Activated CD4-positive, alpha-beta T cell treated with anti-CD3 and anti-CD28 coated beads for 36 hours (primary cell): ENCODE measurements at places on chromosomes 7 and 10. TPM values are rescaled to one million over a fixed set of nuclear protein-coding genes. Genes with fewer than 3 reads are reported as not detected.
A peak's percentile ranks its signal among the peaks of the same experiment; 100 is the strongest.

The KIAA1549 gene
- 0.46 TPM for total RNA-seq

The ACTL6B gene
- total RNA-seq: not detected

- DNase-seq: no peak
Measured at GRCh38 chr10:28942012-28942411, 264.7 kb downstream of the BAMBI start.

GRCh38 chr7:158264881-158265742 lies 322.5 kb downstream of the PTPRN2 start:
- no peak for DNase-seq

DNA sequence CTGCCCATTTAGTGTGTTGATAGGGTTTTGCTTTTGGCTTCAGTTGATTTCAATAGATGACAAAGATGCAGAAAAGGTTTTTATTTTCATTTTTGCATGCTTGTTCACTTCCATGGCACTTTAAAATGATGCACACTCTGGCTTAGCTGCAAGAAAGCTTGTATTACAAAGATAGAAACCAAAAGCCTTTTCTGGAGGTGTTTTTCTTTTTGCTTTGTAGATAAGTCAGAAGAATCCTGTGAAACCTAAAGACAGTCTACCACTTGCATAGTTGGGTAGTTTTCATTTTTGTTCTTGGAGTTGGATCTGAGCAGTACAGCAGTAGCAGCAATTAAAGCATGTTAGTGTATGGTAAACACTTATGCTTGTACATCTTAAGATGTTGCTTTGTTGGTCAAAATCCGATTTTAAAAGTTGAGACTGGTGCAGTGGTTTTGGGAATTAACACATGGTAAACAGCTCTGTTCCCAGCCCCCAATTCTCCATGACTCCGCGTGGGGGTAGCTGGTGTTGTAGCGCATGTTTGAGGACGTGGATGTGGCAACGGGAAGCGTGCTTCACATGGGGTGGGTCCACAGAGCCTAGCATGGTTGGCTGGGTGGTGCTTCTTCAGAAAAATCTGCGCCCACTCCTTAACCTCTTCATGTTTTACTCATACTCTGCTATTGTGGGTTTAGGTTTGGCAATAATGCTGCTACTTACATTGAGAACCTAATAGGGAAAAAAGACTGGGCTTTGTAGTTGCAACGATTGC lies 19.8 kb downstream of the CCNY start:
- peak; percentile 67 for DNase-seq

- DNase-seq: no peak
Measured at GRCh38 chr10:130234171-130234965, 98.2 kb downstream of the GLRX3 start.

GRCh38 chr7:147803151-147803550 lies 787.4 kb upstream of the C7orf33 start:
- no peak for DNase-seq

DNA sequence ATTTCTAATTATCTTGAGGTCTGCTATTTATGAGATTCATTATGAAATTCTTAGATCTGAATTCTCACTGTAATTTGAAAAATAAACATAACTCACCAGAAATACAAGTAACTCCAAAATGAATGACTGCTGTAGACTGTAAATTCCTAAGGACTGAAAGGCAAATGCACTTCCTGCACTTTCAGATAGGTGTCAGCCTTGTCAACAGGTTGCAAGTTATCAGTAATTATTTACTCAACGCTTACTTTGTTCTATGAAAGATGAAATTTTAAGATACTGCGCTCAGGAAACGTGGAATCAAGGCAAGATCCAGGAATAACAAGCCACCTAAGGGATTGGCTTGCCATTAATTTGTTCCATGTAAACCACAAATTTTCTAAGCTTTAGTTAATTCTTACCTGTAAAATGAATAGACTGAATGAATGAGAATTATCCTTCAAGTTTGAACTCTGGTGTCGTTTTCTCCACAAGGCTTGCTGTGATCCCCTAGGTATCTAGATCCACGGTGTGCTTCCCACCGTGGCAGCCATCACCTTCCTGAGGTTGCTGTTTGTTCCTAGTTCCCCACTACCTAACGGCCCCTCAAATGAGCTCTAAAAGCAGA lies 12.6 kb downstream of the DHX32 start:
- peak; percentile 10 for DNase-seq

DNA sequence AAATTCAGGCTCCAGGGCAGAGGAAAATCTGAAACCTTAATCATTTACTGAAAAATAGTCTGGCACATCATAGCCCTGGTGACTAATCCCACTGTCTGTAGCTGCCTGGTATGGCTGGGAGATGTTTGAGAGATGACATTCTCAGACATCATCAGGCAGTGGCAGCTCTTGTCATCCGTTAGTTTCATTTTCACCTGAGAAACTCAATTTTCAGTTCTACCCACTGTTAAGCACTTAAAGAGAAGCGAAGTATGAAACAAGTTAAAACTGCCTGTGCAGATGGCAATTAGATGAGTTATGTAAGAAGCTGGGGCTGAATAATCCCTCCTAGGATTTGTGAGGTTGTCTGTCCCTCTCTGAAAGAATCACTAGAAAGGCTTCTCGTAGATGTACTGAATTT lies 150.2 kb downstream of the NSUN6 start:
- DNase-seq: peak; percentile 14

DNA sequence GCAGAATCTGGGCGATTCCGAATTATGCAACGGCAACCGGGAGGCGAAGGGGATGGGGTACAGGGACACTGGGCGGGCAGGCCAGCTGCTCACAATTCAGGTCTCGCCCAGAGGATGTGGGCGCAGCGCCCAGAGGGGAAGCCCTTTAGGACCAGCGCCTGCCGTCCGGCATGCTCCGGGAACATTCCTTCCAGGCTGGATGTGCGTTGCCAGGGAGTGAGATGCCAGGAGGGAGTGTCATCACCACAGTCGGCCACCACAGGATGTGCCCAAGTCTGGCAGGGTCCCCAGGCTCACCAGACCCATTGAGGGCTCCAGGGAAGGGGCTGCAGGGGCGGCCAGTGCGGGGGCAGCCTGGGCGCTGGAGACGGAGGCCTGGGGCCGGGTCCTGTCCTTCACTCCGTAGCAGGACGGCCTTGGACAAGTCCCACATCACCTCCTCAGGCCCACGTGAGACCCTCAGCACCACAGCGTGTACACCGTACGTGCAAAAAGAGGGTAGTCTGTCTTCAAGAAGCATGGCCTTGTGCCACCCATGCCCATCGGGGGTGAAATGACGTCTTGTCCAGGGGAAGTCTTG lies 63.9 kb downstream of the FOXL3 start:
- no peak for DNase-seq

DNA sequence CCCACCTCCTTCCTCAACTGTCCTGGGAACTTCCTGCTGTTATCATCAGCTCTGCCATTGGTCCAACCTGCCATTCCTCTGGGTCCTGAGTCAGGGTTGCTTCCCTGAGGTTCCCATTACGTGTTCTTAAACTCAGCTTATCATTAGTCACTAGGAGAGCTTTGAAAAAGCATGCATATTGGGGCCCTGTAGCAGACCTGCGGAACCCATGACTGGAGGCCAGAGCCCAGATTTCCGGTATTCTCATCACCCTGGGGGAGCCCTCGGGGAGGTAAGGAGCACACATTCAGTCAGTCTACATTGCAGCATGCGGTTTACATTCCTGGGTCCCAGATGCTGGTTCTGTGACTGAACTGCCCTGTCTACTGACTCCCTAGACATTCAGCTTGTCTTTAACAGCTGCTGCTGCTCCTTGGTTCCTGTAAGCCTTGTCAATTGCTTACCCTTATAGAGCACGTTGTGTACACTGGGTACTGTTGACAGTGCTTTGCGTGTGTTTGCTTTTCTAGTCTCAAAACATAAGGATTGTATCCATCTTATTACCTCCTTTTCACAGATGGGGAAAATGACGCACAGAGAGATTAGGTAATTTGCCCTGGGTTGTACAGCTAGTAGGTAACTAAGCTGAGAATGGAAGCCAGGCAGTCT lies 12.8 kb downstream of the CDHR3 start:
- DNase-seq: no peak
